ENCODE measurements at places on chromosomes 2 and 18.

DNA sequence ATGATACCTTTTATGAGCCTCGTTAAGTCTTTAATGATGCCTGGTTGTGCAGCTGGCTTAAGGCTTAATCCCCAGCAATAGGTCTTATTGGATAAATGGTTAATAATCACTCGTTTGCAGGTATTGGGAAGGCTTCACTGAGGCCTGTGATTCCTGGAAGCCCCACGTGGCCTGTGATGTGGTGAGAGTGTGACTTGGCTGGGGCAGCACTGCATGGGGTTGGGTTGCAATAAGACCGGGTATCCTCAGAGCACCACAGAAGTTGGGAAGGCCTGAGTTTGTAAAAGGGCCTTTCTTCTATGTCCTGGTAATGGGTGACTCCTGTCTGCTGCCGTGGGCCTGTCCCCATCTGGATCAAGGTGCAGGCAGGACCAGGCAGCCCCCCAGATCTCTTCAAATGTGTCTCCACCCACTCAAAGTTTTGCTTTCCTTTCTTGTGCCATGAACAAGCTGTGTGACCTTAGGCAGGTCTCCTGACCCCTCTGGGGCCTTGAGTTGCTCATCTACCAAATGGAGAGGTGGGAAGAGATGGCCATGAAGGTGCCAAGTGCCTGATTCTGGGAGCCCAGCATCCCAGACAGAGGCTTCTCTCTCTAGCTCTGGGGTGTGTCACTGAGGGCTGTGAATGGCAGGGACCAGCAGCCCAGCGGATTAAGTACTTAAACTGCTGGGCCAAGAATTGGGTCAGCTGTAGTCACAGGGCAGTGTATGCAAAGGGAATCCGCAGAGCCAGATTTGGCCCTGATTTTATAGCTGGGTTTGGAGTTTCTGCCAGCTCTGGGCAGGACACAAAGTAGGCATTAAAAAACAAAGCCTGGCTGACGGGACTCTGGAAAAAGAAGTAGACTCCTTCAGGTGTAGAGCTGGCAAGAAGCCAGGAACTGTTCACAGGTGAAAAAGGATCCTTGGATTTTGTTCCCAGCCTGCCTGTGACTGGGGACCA is 24.4 kb downstream of the LBH start:
- DNase-seq = no peak

GRCh38 chr18:48172226-48173006 is 236.8 kb downstream of the ZBTB7C start:
- DNase-seq = no peak

DNA sequence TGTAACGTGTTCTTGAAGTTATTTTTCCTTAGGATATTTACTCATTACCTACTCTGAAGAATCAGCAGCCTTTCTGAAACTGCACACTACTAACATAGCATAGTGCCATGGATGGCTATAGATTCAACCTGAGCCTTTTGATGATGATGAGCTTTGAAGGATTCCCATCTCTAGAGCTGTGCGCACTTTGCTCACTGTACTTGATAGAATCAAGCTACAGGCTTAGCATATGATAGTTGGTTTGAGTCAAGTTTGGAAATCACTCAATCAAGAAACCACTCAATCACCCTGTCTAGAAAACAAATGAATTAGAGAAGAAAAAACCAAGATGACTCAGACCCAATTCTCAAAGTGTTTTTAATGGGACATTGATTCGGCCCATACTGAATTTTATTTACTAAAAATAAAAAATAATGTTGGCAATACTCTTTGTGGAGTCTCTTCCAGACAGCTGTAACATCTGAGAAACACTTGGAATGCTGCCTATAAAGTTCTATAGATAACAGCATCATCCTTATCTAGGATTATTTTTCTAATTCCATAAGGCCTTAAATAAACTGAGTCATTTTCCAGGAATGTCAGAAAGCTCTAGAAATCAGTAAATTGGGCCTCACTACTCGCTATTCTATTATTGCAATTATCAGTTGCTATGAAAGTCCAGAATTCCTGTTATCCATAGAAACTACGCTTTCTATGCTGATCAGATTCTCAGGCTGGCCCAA is 259.0 kb upstream of the ERBB4 start:
- no peak for DNase-seq

DNA sequence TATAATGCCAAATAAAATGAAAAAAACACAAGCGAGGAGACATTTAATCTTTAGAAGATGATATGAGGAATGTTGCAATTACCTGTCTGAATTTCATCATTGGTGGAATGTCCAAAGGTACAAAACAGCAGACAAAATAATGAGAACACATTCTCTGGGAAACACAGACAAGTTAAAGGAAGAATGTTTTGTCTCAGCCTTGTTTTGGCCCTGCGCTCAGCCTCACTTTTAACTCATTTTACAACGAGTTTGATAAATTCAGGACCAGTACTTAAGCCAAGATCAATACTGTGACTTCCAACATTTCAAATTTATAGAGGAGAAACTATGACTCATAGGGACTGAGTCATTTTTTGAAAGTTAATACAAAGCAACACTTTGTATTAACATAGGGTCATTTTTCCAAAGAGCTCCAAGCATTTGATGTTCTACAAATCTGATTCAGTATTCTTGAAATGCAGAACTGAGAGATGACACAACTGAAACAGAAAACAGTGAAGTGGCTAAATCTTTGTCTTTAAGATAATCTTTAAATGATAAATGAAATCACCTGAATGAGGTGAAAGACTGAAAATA is 833.2 kb upstream of the CHAC2 start:
- DNase-seq = no peak

GRCh38 chr2:225074366-225074765 is 32.1 kb upstream of the DOCK10 start:
- no peak for DNase-seq

DNA sequence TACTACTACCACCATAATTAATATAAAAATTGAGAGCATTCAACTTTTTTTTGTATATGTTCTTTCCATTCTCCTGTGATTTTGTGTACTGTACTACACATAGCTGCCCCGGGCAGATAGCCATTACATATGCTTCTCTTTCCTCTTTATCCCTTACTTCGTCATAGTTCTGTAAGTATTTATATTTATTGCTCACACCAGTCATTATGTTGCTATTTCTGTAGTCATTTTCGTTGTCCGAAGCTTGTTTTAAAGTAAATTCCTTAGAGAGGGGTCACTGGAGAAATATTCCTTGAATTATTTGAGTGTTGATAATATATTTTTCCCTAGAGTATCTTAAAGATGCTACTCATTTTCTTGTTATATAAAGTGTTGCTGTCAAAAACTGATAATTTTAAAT is 144.0 kb downstream of the CLIP4 start:
- no peak for DNase-seq

DNA sequence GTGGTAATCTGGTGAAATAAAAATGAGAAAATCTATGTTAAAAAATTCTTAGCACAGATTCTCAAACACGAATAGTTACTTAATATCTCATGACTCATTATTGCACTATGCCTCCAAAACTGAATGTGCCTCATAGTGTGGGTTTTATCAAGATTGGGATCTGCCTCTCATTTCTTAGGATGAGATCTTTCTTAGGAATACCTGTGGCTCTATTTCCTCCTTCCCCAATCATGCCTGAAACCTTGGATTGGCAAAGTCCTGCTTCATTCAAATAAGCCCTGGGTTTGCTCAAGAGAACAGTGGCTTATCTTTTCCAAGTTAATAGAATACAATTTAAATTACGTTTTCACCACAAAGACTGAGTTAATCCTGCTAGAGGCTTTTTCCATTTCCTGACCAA is 100.3 kb downstream of the DPP10 start:
- DNase-seq = no peak

DNA sequence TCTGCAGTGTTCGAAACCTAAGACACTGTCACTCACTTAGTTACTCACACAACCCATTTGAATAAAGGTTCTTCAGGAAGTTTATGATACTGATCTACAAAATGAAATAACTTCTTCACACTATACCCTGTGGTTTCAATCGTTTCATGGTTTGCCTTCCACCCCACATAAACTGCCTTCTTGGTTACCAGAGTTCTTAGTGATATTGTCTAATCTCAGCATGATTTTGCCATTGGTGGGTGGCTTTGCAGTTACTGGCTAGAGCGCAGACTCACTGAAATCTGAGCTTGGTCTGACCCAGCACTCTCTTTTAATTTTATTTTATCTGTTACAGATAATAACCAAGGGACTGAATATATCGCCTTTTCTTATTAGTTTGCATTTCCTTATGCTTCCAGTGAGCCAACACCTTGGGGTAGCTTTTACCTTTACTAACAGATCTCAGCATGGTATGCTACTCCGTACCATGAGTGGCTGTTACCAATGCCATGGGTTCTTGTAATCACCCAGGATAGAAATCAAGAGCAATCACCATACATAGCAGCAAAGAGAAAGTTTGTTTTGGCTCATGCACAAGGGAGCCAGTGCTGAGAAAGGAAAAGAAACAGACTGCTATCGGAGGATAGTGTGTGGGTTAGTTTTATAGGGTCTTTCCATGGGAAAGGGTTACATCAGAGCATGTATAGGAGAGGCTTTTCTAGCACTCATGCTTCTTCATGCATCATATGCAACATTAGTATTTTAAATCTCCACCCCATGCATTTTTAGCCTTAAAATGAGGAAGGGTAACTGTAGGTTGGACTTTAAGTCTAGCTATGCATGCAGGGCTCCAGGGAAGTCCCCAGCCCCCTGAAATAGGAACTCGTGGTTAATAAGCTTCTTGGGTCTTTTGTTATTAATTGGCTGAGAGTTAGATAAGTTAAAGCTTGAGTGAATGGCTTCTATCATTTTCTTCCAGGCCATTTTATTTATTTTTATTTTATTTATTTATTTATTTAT is 33.3 kb downstream of the ANXA4 start:
- DNase-seq = no peak

DNA sequence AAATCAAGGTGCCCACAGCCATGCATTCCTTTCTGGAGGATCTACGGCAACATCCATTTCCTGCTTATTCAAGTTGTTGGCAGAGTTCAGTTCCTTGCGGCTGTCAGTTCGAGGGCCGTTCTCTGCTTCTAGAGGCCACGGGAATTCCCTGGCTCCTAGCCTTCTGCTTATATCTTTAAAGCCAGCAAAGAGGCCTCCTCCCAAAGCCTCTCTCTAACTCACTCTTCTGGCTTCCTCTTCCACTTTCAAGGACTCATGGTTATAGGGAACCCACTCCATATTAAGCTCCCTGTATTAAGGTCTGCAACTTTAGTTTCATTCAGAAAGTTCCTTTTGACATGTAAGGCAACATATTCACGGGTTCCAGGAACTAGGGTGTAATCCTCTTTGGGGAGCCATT is 150.1 kb upstream of the RMP24 start:
- no peak for DNase-seq

- no peak for DNase-seq
Measured at GRCh38 chr2:182548031-182548950, 121.5 kb upstream of the PDE1A start.

- no peak for DNase-seq
Measured at GRCh38 chr2:151946899-151947812, 118.9 kb upstream of the ARL5A start.

Data from stimulated activated CD8-positive, alpha-beta memory T cell treated with anti-CD3 and anti-CD28 coated beads, Interleukin-4, amount 100 ng/mL, for 4 hours (primary cell).